NCI-H748 treated with DMSO at 0.1 percent for 48 hours (cell line): ENCODE measurements at places on chromosomes 2 and 18.

- DNase-seq, result no peak
Measured at GRCh38 chr2:181682795-181683517, 2.6 kb upstream of the NEUROD1 start.

DNA sequence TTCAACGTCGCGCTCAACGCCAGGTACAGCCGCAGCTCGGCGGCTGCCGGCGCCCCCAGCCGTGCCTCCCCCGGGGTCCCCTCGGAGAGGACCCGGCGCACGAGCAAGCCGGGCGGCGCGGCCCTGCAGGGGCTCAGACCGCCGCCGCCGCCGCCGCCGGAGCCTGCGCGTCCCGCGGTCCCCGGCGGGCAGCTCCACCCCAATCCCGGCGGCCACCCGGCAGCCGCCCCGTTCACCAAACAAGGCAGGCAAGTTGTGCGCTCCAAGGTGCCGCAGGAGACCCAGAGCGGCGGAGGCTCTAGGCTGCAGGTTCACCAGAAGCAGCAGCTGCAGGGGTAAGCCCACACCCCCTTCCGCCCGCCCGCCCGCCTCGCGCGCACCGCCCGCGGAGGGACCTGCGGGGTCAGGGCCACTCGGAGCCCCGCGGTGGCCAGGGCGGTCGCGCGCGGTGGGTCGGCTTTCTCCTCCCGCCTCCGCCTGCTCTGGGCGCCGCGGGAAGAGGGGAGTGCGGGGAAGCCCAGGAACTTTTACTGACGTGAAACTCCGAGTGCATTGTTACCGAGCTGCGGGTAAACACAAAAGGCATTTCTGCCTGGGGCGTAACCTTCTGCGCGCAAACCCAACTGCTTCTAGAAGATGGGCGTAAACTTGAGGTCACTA lies 861 bp downstream of the LTBP1 start:
- DNase-seq, result no peak

DNA sequence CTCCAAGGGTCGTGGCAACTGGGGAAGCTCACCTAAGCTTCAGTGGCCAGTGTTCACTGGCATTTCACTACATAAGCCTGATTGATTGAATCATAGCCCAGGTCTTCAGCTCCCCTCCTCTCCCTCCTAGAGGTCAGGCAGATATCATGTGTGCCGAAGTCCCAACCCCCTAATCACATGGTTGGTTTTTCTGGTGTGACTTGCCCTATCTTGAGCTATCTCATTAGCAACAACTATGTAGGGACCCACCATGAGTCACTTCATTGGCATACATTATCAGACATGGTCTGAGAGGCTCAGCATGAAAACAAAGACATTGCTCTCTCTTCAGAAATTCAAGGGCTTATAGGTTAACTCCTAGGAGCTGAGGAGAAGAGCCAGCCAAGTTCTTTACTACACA lies 76.8 kb downstream of the LYPD1 start:
- DNase-seq, result no peak

DNA sequence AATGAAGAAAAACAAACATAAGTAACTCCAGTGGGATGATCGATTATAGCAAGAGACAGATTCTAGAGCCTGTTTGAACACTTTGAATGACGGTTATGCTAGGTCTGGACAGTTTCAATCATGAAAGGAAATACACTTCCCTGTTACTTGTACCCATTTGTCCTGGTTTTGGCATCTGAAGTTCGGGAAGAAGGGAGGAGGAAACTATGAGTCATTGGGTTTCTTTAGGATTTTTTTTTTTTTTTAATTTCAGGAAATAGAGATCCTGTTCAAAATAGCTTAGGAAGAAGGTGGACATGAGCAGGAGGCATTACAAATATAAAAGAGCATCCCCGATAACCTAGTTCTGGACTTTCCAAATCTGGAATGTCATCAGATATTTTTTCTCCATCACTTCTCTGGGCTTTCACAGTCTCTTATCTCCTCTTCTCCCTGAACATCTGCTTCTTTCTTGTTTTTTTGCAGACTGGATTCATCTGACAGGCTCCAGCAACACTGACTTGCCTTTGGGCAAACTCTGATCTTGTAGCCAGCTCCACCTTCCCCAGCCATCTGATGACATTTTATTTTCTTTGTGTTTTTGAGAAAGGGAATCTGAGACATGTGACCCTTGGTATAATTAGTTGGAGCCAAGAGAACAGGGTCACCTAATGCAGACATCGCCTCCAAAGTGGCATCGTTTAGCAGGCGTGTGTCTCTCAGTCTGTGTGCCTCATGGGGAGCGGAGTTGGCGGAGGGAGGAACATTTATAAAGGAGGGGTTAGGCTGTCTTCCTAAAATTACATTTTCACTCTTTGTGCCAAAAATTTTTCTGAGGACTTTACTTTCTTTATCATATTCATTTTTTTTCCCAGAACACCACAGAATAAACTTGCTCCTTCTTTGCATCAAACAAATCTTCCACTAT lies 195.3 kb upstream of the EPHA4 start:
- DNase-seq, result no peak

- no peak for DNase-seq
Measured at GRCh38 chr2:174012347-174013314, 47.5 kb upstream of the SP3 start.

GRCh38 chr2:217530392-217531090 lies 472.3 kb downstream of the TNS1 start:
- DNase-seq, result no peak

- no peak for DNase-seq
Measured at GRCh38 chr2:187168720-187169713, 279.0 kb downstream of the CALCRL start.
